Stimulated activated CD4-positive, alpha-beta T cell treated with anti-CD3 and anti-CD28 coated beads, TNF-alpha, amount 100 ng/mL, for 48 hours (primary cell): ENCODE measurements at places on chromosomes 6 and 20.

GRCh38 chr6:9455864-9456658 is 958.8 kb downstream of the TFAP2A start:
- DNase-seq = no peak

DNA sequence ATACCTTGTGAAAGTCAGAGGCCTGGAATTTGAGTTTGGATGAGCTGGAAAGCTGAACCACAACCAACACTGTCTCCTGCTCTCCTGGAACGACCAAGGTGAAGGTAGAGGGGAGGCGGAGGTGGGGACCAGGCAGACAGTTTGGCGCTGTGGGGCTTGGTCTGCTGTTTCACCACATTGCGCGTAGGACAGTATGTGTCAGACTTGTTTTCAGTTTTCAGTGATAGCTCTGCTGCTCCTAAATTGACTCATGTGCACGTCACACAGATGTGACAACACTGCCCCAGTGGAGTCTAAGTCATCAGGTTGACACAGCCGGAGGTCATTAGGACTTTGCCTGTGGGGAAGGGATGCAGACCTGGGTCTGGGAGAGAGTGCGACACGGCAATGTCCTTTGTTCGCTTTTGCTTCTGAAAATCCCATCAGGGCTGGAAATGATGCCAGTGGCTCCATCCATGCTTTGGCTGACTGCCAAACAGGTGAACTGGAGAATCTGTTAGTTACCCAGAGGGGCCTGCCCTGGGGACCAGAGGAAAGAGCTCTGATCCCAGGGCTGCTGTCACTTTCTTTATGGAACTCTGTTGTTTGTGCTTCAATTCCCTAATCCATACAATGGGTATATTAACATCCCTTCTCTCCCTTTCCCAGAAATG is 255.5 kb downstream of the CDC5L start:
- DNase-seq = peak; percentile 44

GRCh38 chr6:170084166-170084730 is 206.6 kb downstream of the DLL1 start:
- no peak for DNase-seq

DNA sequence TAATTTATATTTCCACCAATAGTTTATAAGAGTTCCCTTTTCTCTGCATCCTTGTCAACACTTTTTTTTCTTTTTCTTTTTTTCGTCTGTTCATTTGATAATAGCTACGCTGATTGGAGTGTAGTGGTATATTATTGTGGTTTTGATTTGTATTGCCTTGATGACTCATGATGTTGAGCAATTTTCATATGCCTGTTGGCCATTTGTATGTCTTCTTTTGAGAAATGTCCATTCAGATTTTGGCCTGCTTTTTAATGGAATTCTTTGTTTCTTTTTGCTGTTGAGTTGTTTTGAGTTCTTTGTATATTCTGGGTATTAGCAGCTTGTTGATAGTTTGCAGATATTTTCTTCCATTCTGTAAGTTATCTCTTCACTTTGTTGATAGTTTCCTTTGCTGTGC is 773.4 kb downstream of the KIF16B start:
- no peak for DNase-seq

- peak; percentile 37 for DNase-seq
Measured at GRCh38 chr6:14454473-14454775, 336.9 kb downstream of the CD83 start.

DNA sequence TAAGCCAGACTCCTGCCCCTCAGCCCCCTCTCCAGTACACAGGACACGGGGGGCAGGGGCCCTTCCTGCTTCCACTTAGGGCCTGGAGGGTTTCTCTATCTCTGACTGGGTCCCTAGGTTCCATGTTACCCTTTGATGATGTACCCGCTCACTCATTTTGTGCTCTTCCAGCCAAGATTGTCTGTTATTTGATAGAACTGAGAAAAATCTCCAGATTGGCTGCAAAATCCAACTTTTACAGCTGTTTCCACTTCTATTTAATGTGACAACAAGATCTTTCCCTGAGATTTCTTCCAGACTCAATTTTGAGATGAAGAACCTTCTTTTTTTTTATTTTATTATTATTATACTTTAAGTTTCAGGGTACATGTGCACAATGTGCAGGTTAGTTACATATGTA is 85.7 kb downstream of the TMEM170B start:
- no peak for DNase-seq

- DNase-seq = no peak
Measured at GRCh38 chr6:80527552-80528052, 421.1 kb downstream of the BCKDHB start.

DNA sequence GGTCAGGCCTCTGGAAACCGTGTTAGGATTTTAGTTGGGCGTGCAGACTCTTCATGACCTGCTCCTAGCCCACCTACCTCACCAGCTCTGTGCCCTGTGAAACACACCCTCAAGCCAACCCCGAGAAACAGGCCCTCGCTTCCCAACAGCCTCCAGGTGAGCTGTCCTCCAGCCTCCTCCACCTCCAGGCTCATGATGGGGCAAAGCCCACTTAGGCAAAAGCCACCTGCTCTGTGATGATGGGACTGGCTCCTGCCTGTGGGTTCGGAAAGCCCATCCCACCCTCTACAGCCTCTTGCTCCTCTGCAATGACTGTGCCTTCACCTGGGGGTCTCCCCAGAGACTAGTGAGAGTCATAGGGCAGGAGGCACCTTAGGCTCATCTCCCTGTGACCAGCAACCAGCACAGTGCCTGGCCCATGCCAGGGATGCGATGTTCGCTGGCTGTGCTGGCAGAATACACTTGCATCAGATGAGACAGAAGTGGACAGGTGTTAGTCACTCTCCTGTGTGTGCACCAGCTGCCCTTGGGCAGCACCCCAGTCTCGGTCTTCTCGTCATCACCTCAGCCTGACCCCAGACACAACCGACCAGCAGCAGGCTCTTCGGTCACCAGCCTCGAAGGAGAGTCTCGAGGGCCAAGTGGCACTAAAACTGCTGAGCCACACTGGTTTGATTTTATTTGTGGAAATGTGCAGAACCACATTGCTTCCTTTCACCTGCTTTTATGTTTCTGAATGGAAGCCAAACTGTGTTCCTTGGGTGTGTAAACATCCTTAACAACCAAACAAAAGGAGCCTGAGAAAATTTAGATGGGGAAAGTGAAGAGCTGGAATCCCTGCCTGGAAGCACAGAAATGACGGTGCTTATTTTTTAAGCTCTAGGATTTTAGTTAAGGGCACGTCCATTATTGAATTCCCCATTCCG is 10.7 kb downstream of the PXDC1 start:
- no peak for DNase-seq

GRCh38 chr6:73943411-73943810 is 247.4 kb downstream of the CD109 start:
- DNase-seq = no peak

GRCh38 chr6:25359191-25359861 is 80.2 kb downstream of the CARMIL1 start:
- no peak for DNase-seq
